ENCODE measurements at places on chromosomes 4 and X. TPM values are rescaled to one million over a fixed set of nuclear protein-coding genes. Genes with fewer than 3 reads are reported as not detected.

The HPGDS gene
- under 0.01 TPM for total RNA-seq

The TLL1 gene
- 0.22 TPM for total RNA-seq

The NPFFR2 gene
- total RNA-seq = 6.1 TPM

The PWWP3B gene
- total RNA-seq = 0.44 TPM

The TMSB15A gene
- total RNA-seq = 1.0 TPM

The SYNPO2 gene
- total RNA-seq = 17.0 TPM

The SPANXA2 gene
- not detected for total RNA-seq

The DCAF8L2 gene
- total RNA-seq = not detected

The LRP2BP gene
- total RNA-seq = 0.43 TPM

The TCP11X2 gene
- not detected for total RNA-seq

The CNKSR2 gene
- total RNA-seq = 0.88 TPM

The SPANXD gene
- total RNA-seq = not detected

The ANK2 gene
- total RNA-seq = 13.3 TPM

The MND1 gene
- total RNA-seq = 5.7 TPM

The PAGE5 gene
- total RNA-seq = not detected

The OTC gene
- not detected for total RNA-seq

The CENPU gene
- total RNA-seq = 30.8 TPM

The USP38 gene
- total RNA-seq = 47.4 TPM

The XPNPEP2 gene
- not detected for total RNA-seq

The ODAPH gene
- total RNA-seq = not detected

The SPANXN4 gene
- total RNA-seq = not detected

The PDHA1 gene
- 44.4 TPM for total RNA-seq

The SOX3 gene
- not detected for total RNA-seq

The MAGEA3 gene
- total RNA-seq = not detected

The LGI2 gene
- not detected for total RNA-seq

All from placental pericyte (primary cell).